GM19239 (cell line): ENCODE measurements at places on chromosomes 7 and 10.

- DNase-seq: no peak
Measured at GRCh38 chr7:14197280-14197679, 207.8 kb upstream of the ETV1 start.

- no peak for DNase-seq
Measured at GRCh38 chr10:30079408-30079807, 20.0 kb upstream of the JCAD start.

GRCh38 chr10:20089879-20090278, 273.6 kb downstream of the PLXDC2 start:
- no peak for DNase-seq

GRCh38 chr7:139427788-139428187, 55.7 kb downstream of the KLRG2 start:
- no peak for DNase-seq

GRCh38 chr10:102280397-102281101, 35.2 kb downstream of the GBF1 start:
- no peak for DNase-seq

- DNase-seq: no peak
Measured at GRCh38 chr7:140245611-140246105, 68.9 kb upstream of the KDM7A start.

- no peak for DNase-seq
Measured at GRCh38 chr7:141792526-141792925, 2.5 kb downstream of the TAS2R5 start.

DNA sequence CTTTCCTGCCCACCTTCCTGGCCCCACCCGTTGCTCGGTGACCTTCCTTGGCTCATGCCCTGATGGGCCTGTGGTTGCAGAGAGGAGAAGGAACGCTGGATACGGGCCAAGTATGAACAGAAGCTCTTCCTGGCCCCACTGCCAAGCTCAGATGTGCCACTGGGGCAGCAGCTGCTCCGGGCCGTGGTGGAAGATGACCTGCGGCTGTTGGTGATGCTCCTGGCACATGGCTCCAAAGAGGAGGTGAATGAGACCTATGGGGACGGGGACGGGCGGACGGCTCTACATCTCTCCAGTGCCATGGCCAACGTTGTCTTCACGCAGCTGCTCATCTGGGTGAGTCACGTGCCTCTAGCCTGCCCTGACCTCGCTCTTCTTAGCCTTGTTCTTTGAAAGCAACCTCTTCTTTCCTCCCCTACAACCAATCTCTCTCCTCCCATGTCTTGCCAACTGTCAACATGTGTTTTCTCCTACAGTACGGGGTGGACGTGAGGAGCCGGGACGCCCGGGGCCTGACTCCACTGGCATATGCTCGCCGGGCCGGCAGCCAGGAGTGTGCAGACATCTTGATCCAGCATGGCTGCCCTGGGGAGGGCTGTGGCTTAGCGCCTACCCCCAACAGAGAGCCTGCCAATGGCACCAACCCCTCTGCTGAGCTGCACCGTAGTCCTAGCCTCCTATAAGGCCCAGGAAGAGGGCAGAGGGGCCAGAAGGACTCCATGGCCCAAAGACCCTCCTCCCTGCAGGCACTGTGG, 24.1 kb downstream of the GBX1 start:
- DNase-seq: no peak

- no peak for DNase-seq
Measured at GRCh38 chr10:17655567-17656146, 11.7 kb downstream of the STAM start.

GRCh38 chr10:11746883-11747539, 4.8 kb downstream of the ECHDC3 start:
- no peak for DNase-seq

DNA sequence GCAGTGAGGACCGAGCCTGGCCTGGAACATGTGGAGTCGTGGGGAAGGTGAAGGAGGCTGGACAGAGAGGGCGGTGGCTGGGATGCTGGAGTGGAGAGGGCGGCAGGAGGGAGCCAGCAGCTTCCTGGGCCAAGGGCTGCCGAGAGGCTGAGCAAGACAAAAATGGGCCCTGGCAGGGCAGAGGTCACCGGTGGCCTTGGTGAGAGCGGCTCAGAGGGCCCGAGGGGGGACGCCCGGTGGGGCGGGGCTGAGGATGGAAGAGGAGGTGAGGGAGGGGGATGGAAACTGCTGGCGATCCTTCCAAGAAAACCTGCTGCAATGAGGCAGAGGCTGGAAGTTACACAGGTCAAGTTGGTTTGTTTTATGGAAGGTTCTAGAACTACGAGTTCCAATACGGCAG, 69.5 kb downstream of the ELFN1 start:
- no peak for DNase-seq

DNA sequence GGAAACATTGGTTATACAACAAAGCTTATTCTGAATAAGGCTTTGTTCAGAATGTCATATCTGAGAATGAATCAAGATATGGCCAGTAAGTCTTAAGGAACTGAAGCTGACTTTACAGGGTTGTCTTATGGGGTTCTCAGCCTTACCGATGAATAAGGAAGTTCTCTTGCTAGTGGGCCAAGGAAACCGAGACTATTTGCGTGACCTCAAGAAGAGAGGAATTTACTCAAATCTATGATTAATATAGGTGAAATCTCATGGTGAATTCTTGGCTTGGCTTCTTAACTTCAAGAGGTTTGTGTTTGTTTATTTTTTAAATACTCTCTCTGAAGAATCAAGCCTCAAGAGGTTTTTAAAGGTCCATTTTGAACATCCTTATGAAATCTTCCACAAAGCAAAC, 4.7 kb upstream of the MRLN start:
- DNase-seq: no peak

GRCh38 chr10:72552857-72553256, 73.0 kb downstream of the MICU1 start:
- DNase-seq: no peak

DNA sequence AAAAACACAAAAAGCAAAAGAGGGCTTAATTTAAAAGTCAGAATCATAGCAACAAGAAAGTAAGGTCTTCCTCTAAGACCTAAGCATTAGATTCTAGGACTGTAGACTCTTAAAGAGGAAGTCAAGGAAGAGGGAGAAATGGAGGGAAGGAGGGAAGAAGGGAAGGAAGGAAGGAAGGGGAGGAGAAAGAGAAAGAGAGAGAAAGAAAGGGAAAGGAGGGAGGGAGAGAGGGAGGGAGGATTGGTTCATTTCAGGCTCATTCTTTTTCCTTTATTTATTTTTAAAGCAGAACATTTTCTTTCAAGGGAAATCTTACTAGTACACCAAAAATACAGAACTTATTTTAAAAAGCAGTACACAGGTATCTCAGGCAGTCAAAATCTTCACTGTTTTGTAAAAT, 81.1 kb downstream of the DLG5 start:
- DNase-seq: no peak

GRCh38 chr10:92757711-92758104, 68.0 kb downstream of the HHEX start:
- DNase-seq: no peak

- no peak for DNase-seq
Measured at GRCh38 chr7:116218051-116218645, 7.8 kb downstream of the TES start.

DNA sequence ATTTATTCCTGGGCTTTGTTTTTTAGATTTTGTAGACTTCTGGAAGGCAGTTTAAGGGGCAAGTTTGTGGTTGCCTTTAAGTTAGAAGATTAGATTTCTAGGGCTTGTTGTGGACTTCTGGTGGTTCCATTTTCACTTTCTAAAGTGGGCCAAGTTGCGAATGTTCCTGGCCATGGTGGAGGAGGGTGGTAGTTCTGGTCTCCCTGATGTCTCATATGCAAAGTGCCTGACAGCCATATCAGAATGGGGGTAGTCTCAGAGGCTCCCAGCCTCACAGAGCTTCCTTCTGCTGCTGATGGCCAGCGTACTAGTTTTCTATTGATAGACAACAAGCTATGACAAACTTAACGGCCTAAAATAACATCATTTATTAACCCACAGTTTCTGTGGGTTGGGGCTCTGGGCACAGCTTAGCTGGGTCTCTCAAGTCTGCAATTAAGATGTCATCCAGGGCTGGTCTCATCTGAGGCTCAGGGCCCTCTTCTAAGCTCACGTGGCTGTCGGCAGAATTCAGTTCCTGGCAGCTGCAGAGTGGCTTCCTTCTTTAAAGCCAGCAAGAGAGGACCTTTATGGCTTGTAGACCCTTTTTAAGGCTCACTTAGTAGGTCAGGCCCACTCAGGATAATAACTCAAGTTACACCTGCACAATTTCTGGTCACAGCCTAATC, 44.8 kb downstream of the BMPER start:
- DNase-seq: no peak

- no peak for DNase-seq
Measured at GRCh38 chr10:24681572-24682088, 42.1 kb downstream of the ARHGAP21 start.

- no peak for DNase-seq
Measured at GRCh38 chr7:130468612-130469011, 23.3 kb upstream of the MEST start.

DNA sequence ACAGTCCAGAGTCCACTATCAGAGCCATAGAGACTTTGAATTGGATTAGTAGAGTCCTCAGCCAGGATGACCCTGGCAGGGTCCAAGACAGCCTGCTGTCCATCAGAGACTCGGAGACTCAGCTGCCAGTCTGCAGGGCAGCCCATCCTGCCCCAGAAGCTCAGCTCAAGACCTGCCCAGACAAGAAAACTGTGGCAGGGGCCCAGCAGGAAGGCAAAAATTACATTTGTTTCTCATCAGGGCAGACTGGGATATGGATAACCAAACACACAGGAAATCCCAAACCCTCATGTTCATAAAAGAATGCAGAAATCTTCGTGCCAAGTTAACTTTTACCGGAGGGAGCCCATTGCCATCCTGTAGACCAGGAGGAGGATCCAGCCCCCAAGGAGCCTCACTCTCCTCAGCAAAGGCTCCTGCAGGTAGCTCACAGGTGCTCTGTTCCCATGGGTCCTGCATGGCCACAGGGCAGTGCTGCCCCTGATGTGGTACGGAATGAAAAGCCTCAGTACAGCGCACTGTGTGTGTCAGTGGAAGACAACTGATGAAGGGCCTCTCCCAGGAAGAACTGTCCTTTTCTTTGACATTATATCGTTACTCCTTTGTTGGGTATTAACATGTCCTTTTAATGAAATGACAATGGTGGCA, 222.2 kb downstream of the KCNMA1 start:
- no peak for DNase-seq

DNA sequence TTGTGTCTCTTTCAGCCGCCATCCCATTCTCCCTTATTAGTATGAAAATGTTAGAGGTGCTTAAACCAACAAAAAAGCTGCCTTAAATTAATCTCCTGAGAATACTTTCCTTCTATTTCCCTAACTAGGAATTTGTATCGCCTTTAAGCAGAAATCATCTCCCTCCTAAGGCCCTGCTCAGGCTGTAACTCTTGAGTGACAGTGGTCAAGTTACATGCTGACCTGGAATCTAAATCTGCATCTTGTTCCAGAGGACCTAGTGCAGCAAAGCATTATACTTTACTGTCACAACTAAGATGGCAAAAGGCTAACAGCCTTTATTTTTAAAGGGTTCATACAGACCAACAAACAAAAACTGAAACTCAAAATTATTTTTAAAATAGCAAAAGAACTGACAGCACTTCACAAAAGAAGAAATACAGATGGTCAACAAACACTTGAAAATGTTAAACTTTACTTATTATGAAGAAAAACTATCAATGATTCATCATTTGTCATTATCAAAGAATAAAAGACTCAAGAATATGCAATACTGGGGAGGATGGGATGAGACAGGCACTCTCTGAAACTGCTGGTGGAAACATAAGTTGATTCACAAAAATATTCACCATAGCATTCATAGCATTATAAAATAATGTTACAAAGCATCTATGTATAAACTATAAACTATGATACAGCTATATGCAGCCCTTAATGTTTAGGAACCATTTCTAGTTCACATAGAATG, 11.0 kb downstream of the CYREN start:
- no peak for DNase-seq

- DNase-seq: no peak
Measured at GRCh38 chr7:916291-916941, 38.1 kb downstream of the ADAP1 start.

GRCh38 chr10:86652361-86653202, 1.8 kb upstream of the OPN4 start:
- no peak for DNase-seq

GRCh38 chr7:43104874-43105520, 7.5 kb upstream of the HECW1 start:
- no peak for DNase-seq

DNA sequence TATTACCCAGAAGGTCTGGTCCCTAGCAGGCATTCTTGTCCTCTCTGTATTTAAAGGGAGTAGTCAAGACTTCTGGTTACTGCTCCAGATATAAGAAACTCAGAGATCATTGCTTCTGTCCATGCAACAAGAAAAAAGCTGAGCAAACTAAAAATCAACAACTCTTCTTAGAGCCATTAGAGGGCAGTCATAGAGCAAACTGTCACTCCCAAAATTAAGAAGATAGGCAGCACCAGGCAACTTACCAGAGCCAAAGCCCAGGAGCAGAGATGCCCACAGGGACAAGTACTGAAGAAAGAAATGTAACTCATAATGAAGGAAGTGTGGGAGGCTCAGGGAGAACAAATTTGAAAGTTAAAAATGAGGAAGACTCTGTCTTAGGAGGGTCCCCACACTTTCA, 472.9 kb upstream of the COBL start:
- DNase-seq: no peak

DNA sequence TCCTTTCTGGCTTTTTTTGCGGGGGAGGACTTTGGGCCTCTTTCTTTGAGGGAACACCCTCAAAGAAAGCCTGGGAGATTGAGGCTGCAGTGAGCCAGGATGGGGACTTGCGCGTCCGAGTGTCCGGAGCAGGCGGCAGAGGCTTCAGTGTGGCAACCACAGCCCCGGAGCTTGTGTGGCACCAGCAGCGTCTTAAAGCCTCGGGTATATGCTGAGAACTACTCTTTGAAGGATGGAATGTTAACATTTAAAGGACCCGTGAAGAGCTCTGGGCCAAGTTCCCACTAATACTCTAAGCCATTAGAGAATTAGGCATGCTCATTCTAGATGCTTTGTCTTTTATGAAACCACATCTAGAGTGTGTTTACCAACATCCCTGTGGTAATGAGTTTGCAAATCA, 168.2 kb downstream of the SEPTIN7 start:
- no peak for DNase-seq

DNA sequence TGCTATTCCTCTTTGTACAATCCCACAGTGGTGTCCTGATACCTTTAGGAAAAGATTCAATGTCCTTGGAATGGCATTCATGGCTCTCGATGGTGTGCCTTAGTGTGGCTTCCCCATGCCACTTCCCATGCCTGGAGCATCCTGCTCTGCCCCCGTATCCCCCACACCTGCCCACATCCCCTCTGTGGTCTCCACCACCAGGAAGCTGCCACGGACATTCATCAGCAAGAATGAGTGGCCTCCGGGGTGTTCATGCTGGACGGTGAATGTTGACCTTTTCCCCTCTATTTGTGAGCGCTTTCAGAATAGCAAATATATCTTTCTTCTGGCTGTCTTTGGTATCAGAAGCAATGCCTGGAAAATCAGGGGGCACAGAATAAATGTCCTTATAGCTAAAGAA, 262.0 kb upstream of the NRP1 start:
- no peak for DNase-seq

- no peak for DNase-seq
Measured at GRCh38 chr10:129170812-129171211, 296.2 kb upstream of the MGMT start.
